ENCODE measurements at places on chromosomes 6 and 20.

DNA sequence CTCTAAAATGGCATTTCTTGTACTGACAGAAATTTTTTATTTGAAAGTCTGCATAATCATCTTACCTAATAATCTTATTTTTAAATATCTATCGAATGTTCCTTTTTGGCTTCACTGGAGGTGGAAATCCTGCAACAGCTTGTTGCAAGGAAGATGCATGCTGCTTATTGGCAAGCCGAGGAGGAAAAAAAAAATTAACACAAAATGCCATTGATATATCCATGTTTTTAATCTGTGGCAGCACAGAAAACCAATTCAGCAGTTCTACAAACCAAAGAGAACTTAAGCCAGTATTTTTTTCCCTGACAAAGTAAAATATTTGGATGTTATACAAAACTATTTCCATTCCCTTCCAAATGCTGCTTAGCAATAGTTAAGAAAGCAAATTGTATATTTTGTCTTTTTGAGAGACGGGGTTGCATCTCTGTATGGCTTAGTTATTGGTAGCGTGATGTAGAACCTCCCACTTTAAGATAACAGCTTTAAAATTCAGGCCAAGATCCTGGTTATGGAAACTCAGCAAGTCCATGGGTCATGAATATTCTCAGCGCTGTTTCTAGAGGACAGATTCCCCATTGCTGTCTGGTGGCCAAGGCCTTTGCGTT is 231.4 kb downstream of the TMEM242 start:
- DNase-seq, result no peak

- no peak for DNase-seq
These were observed 8.4 kb downstream of the CDKN1A start for GRCh38 chr6:36686668-36687513.

DNA sequence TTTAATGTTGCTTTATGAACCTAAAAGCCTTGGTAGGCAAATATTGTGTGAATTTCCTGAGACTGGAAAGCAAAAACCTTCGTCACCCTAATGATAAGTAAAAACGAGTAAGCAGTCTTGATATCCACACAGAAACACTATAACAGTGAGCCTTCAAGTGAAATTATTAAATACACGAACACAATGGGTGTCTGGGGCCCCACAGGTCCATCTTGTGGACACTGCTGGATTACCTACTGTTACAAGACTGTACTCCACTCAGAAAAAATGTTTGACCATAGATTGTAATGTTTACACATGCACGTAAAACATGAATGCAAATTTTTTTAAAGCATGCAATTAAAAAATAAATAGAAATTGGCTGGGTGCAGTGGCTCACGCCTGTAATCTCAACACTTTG is 466.9 kb downstream of the CD83 start:
- DNase-seq, result no peak

- DNase-seq, result no peak
These were observed 8.4 kb downstream of the LRP11 start for GRCh38 chr6:149855741-149856140.

DNA sequence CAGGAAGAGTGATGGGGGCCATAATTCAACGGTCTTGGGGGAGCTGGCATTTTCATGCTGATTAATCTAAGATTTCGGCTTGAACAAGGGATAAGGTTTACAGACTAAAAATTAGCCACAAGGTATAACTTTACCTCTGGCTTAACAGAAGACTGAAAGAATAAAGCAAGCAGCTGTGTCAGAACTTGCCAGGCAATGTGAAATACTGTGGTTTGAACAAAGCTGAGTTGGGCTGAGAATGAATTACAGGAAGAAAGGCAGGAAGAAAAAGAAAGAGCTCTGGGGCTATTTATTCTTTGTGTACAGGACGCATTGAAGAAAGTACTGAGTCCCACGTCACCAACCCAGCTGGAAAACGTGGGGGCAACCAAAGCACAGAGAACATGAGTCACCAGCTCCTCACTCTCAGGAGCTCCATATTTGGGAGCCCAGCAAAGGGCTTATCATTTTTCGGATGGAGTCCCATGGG is 121.5 kb upstream of the NEDD9 start:
- DNase-seq, result peak; percentile 74

GRCh38 chr20:14550655-14551054 is 213.2 kb upstream of the FLRT3 start:
- DNase-seq, result no peak

GRCh38 chr6:14802514-14803160 is 443.2 kb upstream of the JARID2 start:
- no peak for DNase-seq

DNA sequence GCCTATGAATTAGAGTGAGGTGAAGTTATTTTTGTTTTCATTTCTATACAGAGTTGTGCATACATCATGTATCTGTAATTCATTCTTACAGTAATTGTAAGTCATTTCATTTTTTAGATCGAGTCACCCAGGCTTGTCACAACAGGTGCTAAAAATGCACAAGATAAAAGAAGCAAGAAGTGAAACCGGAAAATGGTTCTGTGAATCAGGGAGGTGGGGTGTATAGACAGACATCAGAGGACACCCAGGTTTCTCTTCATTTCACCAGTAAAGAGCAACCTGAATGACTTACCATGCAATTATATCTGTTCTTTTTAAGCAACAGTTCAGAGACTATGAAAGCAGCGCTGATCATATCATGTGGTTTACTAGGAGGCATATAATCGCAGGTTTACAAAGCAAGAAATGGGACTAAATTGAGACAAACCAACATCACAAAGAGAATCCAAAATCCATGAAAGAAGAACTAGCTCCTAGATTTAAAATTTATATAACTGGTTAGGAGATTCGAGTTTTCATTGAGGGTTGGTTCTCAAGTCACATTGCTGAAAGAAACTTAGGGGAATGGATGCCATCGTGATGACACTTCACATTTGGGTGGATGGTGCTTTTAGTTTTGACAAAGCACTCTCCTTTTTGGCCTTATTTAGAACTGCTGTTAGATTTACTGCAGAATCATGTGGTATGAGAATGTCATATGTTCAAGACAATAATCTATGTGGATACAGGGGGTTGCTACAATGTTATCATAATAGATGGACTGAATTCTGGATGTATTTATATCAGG is 27.9 kb upstream of the TBC1D7 start:
- DNase-seq, result peak; percentile 31

DNA sequence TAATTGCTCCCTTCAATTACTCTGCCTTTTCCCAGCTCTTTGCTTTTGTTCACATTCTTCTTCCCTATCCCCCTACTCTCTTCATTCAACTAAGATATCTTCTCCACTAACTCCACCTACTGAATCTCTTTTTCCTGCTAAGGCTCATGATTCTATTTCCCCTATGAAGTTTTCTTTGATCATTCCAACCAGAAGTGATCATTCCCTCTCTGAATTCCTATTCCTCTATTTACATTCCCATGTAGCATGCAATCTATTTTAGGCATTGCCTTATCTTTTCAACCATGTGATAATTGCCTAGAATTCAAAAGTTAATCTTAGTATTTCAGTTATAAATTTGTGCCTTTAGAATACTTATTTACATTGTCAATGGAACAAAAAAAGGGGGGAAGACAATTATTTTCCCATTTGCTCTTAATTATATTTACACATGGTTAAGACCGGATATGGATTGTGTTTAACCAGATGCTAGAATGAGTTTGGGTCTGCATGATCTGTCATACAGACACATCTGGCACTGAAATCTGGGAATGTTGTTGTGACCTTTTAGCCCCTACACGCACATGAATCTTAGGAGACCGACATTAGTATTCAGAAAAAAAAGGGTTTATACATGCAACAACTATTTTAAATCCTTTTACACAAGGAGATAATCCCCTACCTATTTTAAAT is 20.8 kb downstream of the MOXD1 start:
- DNase-seq, result no peak

- DNase-seq, result no peak
These were observed 4.7 kb upstream of the CENPW start for GRCh38 chr6:126335210-126335609.

DNA sequence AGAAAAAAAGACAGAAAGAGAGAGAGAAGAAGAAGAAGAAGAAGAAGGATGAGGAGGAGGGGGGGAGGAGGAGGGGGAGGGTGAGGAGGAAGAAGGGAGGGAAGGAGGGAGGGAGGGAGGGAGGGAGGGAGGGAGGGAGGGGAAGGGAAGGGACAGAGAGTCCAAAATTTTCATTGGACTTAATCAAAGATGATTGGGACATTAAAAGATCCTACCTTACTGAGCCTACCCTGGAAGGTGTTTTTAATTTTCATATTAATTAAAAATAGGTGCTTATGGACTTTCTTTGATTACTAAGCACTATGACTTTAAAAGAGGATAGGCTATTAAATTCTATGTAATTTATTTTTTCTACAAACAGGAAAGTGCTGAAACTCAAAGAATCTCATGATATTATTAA is 299.9 kb upstream of the THEMIS start:
- DNase-seq, result no peak

- no peak for DNase-seq
These were observed 43.4 kb downstream of the NHSL1 start for GRCh38 chr6:138455746-138456400.

- no peak for DNase-seq
These were observed 85.0 kb upstream of the KCNK16 start for GRCh38 chr6:39407446-39407993.

Data from stimulated activated CD4-positive, alpha-beta T cell treated with anti-CD3 and anti-CD28 coated beads, Interleukin-2, amount 100 ng/mL, for 24 hours (primary cell).